ENCODE measurements at places on chromosomes 5 and 9. TPM values are rescaled to one million over a fixed set of nuclear protein-coding genes. Genes with fewer than 3 reads are reported as not detected.

- no peak for DNase-seq
Measured at GRCh38 chr5:71810023-71810422, 90.9 kb downstream of the CARTPT start.

GRCh38 chr9:91082731-91083130, 279.0 kb downstream of the AUH start:
- no peak for DNase-seq

- no peak for DNase-seq
Measured at GRCh38 chr5:106784846-106785245, 885.9 kb downstream of the EFNA5 start.

GRCh38 chr9:88824711-88825110, 166.6 kb upstream of the S1PR3 start:
- no peak for DNase-seq

GRCh38 chr9:98375138-98375726, 119.8 kb upstream of the TBC1D2 start:
- no peak for DNase-seq

GRCh38 chr5:116521173-116521872, 53.3 kb downstream of the SEMA6A start:
- peak; percentile 76 for DNase-seq

DNA sequence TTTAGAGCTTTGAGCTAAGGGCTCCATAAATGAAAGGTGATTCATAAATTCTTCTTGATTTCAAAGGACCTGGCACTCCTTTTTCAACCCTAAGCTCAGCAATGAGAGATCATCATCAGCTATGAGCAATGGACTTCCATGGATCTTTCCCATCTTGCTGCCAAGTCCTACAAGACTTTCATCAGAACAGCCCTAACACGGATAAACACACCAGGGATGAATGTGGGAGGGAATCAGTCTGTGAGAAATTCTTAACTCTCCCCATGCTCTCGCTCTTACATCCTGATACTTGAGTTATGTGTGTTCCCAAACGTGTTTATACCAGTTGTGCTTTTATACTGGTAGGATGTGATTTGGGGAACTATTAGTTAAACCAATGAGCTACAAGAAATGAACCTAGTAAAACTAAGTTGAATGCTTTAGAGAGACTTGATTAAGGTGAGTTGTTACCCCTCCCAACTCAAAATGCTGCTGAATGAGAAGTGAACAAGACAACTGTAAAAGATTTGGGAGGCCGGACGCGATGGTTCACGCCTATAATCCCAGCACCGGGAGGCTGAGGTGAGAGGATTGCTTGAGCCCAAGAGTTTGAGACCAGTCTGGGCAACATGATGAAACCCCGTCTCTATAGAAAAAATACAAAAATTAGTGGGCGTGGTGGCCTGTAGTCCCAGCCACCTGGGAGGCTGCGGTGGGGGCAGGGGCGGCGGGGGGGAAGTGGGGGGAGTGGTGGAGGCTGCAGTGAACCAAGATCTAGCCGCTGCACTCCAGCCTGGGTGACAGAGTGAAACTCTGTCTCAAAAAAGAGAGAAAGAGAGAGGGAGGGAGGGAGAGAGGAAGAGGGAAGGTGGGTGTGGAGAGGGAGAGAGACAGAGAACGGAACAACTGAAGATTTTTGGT, 5.2 kb upstream of the RPL26L1 start:
- DNase-seq, result peak; percentile 9

GRCh38 chr9:90107040-90107725, 502.4 kb downstream of the GADD45G start:
- no peak for DNase-seq

- DNase-seq, result no peak
Measured at GRCh38 chr9:87336407-87336806, 161.3 kb upstream of the DAPK1 start.

DNA sequence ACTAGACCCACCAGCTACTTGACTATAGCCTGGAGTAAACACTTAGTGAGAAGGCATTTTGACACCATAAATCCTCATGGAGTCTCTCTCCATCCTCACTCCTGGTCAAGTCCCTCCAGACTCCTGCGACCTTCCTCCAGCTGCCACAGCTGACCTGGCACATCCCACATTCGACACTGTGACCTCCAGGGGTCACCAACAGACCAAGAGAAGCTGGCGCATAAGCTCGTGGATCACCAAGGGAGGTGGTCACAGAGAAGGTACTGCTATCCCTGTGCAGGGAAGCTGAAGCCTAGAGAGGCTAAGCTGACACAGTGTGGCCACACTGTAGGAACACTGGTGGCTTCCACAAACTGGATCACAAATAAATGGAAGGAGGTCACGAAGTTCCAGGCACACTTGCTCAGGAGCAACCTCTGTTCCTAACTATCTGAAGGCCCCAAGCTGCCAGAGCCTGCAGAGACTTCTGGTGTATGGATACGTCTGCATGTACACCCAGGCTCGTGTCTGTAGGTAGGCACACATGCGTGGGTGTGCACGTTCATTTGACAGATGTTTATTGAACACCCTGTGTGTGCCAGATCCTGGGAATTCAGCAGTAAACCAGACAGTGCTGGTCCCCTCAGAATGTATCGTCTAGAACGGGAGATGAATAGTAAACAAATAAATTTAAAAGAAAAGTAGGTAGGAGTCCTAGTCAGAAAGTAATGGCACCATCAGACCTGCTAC, 104.4 kb downstream of the C5orf15 start:
- DNase-seq, result no peak

DNA sequence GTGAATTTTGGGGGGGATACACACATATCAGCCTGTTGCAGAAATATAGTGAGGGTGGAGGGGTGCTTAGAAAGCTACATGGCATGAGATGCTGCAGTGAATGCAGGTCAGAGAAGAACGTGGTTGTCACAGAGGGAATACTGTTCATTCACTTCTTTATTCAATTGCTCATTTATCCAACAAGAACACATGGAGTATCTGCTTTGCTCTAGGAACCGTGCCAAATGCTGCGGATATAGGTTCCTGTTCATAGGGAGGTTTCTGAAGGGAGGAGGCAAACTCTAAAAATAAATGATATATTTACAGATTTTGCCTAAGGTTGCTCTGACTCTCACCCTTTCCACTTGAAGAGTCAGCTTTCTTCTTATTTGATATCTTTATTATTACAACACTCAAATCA, 444.3 kb upstream of the CLINT1 start:
- DNase-seq, result no peak

GRCh38 chr5:180208038-180208434, 975 bp downstream of the RASGEF1C start:
- DNase-seq, result no peak

DNA sequence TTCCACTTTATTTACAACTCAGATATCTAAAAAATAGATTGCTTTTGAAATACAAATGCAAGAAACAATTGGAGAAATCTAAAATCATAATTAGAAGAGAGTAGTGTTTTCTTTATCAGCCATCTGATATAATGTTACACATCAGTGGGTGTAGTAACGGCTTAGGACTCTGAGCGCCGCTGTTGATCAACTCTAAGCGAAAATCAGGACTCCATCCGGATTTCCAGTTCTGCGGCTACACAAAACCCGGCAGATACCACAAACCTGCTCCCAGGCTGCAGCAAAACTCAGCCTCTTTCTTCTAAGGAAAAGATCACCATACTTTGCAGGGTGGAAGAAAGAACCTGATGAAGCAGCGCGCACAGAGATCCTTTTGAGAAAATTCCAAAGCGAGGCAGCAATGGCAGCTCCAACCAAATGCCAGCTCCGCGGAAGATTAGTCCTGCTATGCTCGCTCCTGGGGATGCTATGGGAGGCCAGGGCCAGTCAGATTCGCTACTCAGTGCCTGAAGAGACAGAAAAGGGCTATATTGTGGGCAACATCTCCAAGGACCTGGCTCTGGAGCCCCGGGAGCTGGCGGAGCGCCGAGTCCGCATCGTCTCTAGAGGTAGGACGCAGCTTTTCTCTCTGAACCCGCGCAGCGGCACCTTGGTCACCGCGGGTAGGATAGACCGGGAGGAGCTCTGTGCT, at the start of gene PCDHGA9:
Gene PCDHGA9, plus strand, starts transcription at position 226 of the 691 bp plus-strand sequence. Its CDS starts 175 bp downstream, at position 401.
- no peak for DNase-seq

GRCh38 chr5:114448481-114448880, 86.6 kb downstream of the KCNN2 start:
- no peak for DNase-seq

DNA sequence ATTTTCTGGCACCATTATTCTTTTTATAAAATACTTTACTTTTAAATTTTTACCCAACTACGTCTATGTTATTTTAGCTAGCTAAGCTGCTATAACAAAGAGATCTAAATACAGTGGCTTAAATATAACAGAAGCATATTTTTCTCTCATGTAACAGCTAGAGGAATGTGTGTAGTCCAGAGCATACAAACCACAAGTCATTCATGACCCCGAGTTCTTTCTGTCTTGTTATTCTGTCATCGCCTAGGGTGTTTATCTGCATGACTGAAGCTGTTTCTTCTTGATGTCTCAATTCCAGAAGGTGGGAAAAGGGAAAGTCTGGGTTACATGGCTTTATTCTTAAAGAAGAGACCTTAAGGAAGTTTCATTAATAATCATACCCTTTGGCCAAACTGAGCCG, 136.9 kb upstream of the RFX3 start:
- no peak for DNase-seq

GRCh38 chr5:108264533-108264932, 117.4 kb downstream of the FBXL17 start:
- no peak for DNase-seq

GRCh38 chr5:5424736-5425135, 2.3 kb downstream of the ICE1 start:
- no peak for DNase-seq

DNA sequence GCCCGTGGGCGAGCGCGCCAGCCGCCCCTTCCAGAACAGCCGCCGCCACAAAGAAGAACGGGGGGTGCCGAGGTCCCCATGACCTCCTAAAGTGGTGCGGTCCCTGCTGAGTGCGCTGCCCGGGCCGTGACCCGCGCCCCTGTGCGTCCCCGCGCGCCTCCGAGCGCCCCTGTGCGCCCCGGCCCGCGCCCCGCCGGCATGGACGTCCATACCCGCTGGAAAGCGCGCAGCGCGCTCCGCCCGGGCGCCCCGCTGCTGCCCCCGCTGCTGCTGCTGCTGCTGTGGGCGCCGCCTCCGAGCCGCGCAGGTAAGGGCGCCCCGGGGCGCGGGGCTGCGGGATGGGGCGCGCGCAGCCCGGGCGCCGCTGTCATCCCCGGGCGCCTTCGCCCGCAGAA, 384 bp downstream of the COL5A1 start:
- no peak for DNase-seq

DNA sequence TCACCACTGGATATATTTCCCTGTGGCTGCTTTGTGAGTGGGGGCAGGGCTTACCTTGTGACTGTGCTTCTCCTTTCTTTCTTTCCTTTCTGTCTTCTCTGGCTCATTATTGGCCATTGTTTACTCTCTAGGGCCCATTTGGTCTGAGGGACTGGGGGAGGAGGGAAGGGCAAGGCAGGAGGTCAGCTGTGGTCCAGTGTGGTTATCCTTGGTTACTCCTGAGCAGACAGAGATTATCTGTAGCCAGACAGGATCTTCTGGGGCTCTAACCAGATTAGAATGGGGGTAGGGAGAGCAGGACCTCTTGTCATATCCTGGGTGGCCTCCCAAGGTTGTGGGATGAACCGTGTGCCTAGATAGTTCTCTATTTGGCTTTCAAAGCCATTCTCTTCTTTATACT, 71.2 kb downstream of the ANKRD55 start:
- DNase-seq, result no peak

DNA sequence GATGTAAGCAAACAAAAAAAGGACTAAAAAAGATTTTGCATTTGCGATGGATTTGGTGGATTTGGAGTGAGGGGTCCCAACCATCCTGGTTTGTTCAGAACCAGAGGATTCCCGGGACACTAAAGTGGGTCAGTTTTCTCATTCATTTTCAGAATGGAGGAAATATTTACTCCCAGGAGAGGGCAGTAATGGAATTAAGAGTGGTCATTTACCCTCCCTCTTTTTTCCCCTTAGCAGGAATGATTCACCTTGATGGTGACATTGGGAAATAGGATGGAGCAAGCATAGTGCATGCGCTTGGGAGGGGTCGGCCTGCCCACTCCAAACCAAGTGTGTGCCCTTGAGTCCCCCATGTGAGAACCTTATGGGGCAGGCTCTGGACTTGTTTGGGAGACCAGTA, 164.2 kb upstream of the PUM3 start:
- no peak for DNase-seq

DNA sequence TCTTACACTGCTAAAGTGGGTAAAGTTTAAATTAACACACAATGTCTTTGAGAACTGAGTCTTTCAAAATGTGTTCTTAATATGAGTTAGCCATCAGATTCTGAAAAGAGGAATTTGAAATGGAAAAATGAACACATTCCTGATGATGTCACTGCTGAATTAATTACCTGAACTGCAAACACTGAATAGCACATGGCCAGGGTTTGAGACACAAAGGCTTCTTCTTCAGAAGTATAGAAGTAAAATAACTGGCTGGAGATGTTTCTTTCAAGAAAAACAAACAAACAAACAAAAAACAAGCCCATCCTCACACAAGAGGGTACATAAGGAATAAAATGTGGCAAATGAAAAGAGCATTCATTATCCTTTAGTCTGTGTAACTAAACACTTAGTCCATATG, 7.1 kb downstream of the GLIS3 start:
- DNase-seq, result no peak

DNA sequence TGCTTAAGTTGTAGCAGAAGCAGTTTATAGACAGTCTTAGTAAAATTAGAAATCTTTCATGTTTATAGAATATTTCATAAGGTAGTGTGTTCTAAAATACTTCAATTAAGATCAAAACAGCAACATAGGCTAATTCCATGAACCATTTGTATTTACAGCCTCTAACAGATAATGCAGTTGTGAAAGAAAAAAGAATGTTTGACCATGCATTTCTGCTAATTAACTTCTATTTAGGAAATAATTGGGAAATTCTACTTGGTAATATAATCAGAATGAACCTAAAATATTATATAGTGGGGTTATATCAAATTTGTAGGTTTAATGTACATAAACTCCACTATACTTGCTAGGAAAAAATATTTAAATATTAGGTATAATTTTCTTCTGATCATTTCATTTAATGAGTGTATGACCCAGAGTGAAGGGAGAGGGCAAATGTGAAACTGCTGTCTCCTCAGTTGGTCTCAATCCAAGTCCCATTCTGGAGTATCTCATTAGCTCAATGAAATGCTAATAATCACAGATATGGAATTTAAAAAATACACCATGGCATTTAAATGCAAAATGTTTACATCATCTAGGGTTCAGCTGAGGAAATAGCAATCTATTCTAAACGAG, 34.9 kb downstream of the ALDH1A1 start:
- no peak for DNase-seq

Gene EGFL7
- 85.3 TPM for total RNA-seq

Gene PAEP
- total RNA-seq, result not detected

Gene OSMR
- total RNA-seq, result 19.9 TPM

Gene ROPN1L
- 0.43 TPM for total RNA-seq

Gene SHOC1
- not detected for total RNA-seq

Gene SARDH
- total RNA-seq, result 1.3 TPM

Gene GNA14
- total RNA-seq, result 2.7 TPM

Gene MORN5
- total RNA-seq, result not detected

Gene SIL1
- 43.1 TPM for total RNA-seq

Gene PHF24
- 0.57 TPM for total RNA-seq

Gene HTR4
- total RNA-seq, result 0.70 TPM

Gene ADRB2
- total RNA-seq, result 2.6 TPM

Gene ZNF608
- total RNA-seq, result 18.8 TPM
